ENCODE measurements at places on chromosomes 7 and 10.

DNA sequence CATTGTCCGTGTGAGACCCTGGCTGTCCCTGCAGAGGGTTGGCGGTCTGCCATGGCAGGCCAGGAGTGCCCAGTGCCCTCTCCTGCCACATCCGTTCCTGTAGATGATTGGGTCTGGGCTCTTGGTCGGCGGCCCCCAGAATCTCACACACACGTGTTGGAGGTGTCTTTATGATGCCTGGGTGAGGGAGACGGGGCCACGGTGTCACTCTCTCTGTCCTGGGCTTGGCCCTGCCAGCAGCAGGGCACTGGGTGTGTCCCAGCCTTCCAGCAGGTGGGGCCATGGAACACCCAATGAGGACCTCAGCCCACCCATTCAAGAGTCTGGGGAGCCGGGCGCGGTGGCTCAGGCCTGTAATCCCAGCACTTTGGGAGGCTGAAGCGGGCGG, 30.2 kb downstream of the UNC5B start:
- no peak for DNase-seq

GRCh38 chr10:35668865-35669650, 27.0 kb upstream of the FZD8 start:
- DNase-seq: no peak

DNA sequence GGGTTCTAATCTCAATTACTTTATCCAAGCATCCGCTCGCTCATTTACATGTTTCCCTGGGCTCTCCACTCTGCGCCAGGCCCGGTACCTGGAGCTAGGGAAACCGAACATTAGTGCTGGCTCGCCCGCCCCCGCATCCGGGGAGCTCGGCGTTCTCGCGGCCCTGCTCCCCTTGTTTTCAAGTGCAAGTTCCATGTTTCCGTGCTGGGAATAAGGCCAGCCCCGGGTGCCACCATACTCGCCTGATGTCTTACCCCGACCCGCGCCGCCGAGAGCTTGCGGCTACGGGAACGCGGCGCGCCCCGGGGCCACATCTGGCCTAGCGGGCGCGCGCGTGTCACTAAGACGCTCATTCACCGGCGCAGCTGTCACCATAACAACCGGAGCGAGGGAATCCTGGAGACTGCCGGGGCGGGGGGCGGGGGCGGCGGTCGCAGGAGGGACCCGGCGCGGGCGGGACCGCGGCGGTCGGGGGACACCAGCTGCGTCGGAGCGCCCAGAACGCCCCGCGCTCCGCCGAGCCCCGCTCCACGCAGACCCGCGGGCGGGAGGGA, at the start of gene NEURL1:
Gene NEURL1, plus strand, starts transcription at position 344 of the 554 bp plus-strand sequence. CDS start 683 bp downstream, outside the sequence.
- no peak for DNase-seq

GRCh38 chr10:43308515-43308914, 41.6 kb upstream of the RASGEF1A start:
- DNase-seq: no peak

- no peak for DNase-seq
These were observed 14.6 kb downstream of the ITGB1 start for GRCh38 chr10:32943395-32943794.

GRCh38 chr10:59342000-59342399, 20.3 kb downstream of the FAM13C start:
- no peak for DNase-seq

DNA sequence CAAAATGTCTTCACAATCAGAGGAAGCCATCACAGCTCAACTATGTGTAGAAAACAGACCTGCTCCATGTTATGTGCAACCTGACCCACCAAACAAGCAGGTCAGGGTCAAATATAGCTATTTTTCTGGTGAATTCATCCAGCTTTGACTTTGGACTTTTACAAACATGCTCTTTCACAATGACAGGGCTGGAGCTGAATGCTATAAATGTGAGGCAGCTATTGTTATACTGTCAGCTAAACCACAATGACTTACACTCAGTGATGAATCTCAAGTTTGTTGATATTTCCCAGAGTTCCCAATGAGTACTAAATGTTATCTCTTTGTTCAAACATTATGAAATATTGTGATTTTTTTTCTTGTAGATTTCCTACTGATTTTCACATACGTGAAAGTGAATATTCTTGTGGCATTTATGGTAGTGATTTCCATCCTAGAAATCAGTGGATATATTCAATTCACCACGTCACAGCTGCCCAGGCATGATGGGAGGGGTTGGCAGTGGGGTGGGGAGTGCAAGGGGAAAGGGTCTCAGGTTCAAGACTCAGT, 2.5 kb upstream of the ITIH2 start:
- no peak for DNase-seq

DNA sequence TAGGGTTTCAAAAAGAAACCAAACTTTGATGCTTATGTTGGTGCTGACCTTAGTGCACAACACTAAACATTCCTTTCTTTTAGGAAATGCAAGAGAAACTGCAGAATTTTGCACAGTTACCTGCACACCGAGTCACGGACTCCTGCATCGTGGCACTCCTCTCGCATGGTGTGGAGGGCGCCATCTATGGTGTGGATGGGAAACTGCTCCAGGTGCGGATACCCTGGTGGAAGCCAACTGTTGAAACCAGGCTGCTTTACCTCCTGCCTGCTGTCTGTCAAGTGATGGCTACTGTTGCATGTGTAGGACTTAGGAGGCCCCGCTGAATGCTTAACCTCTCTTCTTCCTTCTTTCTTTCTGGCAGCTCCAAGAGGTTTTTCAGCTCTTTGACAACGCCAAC, 11.7 kb downstream of the CASP2 start:
- no peak for DNase-seq

GRCh38 chr10:31762316-31762715, 166.3 kb downstream of the ARHGAP12 start:
- DNase-seq: no peak

DNA sequence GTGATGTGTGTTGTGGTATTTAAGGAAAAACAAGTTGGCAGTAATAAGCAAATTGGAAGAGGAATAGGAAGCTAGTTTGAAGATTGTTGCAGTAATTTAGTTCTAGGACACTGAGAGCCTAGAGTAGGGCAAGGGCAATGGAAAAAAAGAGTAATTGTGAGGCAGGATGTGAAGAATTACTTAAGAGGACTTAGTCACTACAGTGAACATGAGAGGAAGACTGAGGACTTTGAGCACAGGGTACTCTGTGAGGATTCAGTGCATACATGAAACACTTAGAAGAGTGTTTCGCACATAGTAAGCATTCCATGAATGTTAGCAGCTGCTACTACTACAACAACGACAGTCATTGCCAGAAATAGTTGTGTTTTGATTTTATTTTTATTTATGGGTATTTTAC, 30.9 kb upstream of the DKK1 start:
- DNase-seq: no peak

Measured in GF-D8 (cell line).